Coronary artery (tissue), 2 donors: ENCODE measurements at places on chromosomes 5 and 9.

DNA sequence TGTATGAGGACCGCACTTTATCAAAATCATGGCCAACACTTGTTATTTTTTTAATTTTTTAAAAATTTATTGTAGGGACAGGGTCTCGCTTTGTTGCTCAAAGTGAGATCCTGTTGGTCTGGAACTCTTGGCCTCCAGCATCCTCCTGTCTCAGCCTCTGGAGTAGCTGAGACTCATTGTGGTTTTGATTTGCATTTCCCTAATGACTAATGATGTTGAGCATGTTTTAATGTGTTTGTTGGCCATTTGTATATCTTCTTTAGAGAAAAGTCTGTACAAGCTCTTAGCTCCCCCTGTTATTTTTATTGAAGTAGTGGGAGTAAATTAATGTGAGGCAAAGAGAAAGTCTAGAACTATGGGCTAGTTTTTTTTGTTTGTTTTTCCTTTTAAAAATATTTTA is 1.6 kb upstream of the RPS6 start:
- DNase-seq, result no peak

DNA sequence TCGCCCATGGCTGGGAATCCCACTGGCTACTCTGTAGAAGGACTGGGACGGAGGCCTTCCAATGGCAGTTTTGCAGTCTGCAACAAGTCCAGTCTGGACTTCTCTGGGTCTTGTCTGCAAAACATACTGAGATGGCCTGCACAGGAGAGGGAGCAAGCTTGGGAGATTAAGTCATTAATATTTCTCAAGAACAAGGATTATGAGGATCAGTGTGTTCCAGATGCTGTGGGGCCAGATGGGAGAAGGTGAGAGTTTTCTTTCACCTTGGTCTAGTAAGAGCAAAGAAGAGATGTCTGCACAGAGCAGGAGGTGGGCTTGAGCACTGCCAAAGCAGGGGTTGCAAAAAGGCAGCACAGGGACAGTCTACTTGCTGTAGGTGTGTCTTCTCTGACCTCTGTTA is at the start of gene PDE6A:
Gene PDE6A, minus strand, starts transcription at position 128 of the 400 bp plus-strand sequence. Its CDS starts 120 bp downstream, at position 8.
- DNase-seq, result no peak

DNA sequence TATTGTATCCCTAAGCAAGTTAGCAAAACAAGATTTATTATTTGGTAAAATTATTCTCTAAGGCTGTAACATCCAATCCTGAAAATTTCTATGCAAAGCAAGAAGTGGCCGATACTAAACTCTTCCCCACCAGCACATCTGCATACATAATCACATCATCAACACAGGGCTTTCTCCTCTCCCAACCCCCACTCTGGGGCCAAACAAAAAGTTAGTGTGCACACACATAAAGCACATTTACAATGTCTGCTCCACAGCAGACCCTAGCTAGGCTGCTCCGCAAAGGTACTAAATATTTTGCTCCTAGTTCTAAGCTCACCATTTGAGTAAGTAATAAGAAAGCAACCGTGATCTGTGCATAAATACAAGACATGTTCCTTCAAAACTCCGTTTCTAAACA is 3.6 kb downstream of the RNF130 start:
- no peak for DNase-seq

GRCh38 chr9:113299800-113300292 is 3.3 kb downstream of the RNF183 start:
- no peak for DNase-seq

- DNase-seq, result no peak
These were observed 4.5 kb downstream of the RALGDS start for GRCh38 chr9:133116346-133117231.

DNA sequence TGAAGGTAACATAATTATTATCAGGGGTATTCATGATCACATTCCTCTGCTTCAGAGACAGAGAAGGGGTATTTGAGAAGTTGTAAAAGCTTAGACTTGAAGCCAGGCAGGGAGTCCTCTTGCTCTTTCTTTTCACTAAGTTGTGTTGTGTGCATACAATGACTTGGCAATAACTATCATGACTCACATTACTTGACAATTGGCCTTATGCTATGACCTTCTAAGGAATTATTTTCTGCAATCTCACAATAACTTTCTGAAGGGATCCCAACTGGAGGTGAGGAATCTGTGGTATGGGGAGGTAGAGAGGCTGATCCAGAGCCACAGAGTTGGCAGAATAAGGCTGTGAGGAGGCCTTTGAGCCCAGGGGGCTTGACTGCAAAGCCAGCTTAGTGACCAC is 622.3 kb downstream of the MTRR start:
- DNase-seq, result no peak

DNA sequence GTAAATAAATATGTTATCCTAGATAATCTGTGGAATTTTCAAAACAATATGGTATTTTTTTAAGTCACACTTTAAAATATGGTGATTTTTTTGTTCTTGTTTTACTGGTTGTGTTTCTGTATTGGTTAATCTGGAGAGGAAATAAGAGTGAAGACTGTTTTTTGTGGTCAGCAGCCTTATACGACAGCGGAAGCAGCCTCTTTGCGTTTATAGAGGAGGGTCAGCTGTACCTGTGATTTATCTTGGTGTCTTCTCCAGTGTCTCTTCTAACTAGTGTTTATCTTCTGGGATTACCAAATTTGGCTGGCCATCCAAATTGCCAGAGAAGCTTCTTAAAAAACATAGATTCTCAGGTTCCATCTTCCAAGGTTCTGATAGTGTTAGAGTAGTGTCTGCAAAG is 58.7 kb downstream of the ICE1 start:
- no peak for DNase-seq

DNA sequence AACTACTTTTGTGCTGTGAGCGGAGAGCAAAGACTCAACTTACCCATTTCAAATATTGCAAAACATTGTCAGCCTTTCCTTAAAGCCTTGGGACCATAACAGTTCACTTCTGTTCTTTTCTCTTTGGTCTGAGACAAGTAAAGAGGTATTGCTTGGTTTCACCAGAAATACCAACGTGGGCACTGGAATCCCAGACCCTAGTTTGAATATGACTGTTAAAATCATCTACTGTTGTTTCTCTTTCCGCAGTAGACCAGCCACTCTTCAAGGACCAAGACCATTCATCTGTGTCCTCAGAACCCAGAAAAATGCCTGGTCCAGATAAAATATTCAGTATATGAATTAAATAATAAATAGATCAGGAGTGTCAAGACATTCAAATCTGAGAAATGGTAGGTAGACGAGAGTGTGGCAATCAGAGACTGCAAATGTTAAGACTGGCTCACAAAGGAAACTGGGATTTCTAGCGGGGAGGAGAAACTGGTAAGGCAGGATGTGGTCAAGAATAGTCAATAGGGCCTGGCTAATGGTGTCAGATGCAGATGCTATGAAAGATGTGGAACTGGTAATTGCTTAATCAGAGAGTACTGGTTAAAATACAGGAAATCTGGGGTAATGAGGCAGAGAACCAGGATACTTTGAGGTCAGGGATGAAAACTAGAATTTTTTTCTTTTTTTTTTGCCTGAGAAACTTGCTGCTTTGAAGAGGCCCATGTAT is 82.1 kb upstream of the IL33 start:
- no peak for DNase-seq

DNA sequence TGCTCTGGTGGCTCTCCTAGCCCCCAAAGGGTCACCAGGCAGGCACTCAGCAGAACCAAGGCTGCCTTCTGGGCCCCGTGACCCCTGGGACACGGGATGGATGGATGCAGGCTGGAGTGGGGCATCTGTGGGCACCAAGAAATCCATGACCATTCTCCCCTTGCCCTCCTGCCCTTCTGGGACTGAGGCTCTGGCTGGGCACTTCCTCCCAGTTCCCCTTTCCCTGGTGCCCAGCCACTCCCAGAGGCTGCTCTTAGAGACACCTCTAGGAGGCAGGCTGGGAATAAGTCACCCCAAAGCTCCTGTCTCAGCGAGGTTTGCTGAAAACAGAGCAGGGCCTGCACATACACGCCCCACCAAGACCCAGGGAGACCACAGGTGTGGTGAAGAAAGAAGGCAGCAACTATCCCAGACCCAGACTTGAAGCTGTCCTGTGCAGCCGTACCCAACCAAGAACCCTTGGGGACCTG is 943 bp downstream of the STING1 start:
- no peak for DNase-seq

DNA sequence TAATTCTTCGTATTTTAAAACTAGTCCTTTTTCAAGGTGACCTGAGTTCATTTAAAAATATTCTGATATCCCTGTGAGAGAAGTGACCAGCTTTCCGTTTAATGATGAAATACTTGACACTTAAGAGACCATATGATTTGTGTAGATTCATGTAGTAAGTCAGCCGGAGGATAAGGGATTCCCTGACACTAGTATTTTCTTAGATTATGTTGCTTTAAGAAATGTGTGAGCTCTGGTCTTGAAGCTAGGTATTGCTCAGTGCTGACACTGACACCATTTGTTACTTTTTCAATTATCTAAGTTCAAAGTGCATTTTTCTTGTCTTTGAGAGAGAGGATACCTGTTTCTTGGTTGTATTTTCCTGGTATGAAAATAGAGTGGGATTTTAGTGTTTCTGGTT is 4.2 kb downstream of the NIPBL start:
- DNase-seq, result no peak

GRCh38 chr9:133855802-133856521 is 117.8 kb upstream of the SARDH start:
- no peak for DNase-seq

- no peak for DNase-seq
These were observed 16.0 kb upstream of the AFF4 start for GRCh38 chr5:132979367-132979940.

DNA sequence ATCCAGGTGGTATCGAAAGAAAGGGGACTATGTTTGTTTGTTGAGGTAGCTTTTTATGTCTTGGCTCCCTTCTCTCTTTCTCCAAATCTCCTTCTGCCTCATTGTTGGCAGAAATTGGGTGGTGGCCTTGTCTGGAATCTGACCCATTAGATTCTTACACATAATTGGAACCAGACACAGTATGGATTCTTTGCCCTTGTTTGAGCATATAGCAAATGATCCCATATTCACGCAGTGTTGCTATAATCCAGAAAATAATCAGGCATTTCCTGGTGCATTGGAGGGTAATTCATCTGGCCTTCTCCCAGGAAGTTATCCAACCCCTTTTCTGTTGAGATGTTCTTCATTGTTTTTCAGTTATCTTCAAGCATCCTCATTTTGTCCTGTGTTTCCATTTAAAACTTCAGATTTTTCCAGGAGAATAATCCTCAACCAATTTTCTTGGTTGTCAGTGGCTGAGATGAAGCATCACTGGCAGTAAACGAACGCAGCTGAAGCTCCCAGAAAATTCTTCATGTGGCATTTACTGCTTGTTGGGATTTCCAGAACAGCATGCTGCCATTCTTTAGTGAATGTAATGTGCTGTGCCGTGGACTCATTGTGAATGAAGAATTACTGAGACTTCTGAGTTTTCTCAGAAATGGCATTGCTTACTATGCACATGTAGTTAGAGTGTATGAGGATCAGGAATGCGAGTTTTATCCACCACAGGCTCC is 70.5 kb upstream of the NTRK2 start:
- DNase-seq, result no peak

- no peak for DNase-seq
These were observed 584.7 kb downstream of the SEMA5A start for GRCh38 chr5:8961219-8961618.

DNA sequence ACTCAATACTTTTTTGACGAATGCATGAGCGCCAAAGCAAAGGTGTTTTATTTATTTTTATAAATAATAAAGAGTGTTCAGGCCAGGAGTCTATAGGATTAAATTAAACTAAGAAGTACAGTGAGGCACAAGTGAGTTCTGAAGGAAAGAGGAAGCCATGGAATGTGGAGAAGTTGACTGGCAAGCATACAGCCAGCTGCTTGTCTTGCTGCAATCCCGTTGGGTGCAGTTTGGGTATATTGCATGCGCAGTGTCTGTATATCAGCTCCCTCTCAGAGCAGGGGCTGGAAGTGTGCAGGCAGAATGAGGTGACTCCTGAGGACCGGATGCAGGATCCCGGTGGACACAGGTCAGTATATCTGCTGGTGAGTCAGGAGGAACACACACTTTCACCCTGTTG is 315.6 kb downstream of the ZSWIM6 start:
- no peak for DNase-seq

GRCh38 chr5:68803881-68804319 is 289.9 kb upstream of the SLC30A5 start:
- DNase-seq, result no peak

GRCh38 chr9:131854334-131854733 is 114.5 kb upstream of the RAPGEF1 start:
- DNase-seq, result no peak

DNA sequence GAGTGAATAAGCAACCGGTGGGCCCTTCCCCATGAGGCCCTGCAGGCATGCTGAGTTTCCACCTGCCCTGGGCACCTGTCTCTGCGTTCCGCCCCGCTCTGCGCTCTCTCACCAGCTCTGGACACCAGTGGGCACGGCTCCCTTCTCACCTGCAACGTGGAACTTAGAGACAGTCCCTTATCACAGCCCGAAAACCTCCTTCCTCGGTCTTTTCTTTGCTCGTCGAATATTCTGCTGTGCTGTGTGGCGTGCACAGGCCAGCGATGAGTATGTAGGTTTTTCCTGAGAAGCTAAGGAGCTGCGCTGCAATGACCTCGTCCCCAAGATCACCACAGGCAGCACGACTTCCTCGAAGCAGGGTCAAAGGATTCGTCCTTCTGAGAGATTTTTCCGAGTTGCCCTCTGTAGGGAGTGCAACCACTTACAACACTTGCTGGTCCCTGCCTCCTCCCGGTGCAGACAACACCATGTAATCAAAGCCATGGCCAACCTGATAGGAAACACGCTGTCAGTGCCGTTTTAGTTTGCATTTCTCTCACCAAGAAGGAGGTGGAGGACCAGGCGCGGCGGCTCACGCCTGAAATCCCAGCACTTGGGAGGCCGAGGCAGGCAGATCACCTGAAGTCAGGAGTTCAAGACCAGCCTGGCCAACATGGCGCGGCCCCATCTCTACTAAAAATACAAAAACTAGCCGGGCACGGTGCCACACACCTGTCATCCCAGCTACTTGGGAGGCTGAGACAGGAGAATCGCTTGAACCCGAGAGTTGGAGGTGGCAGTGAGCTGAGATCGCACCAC is 27.2 kb upstream of the NOTCH1 start:
- DNase-seq, result no peak

DNA sequence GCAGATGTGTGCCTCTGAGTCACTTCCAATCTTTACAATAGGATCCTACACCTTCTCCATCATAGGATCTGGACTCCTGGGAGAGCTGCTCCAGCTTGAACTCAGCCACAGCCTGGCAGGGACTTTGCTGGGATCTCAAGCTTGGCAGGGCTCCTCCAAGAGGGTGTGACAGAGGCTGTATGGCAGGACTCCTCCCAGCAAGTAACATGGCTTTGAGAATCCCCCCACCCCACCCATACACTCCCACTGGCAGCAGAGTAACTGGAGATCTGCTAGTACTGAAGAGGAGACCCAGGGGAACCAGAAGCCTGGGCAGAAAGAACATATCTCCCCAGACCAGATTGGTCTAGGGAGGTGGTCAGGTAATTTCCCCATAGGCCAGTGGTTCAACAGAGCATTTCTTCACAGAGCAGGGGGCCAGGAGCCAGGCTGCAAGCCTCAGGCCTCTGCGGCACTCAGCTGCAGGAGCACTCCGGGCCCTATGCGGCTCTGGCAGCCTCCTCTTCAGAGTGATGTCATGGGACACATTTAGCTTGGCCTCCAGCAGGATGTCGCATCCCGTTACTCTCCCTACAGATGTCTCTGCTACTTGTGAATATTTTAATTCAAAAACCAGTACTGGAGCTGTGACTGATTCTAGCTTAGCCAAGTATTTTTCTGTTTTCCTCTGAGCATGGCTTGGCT is 1.7 kb upstream of the ACSL6 start:
- peak; percentile 59 for DNase-seq

- no peak for DNase-seq
These were observed 319.4 kb upstream of the CDH18 start for GRCh38 chr5:20307391-20307790.
